ENCODE measurements at places on chromosomes 11 and 22.

- no peak for DNase-seq
Observed at GRCh38 chr22:29193021-29193420, 12.7 kb upstream of the EMID1 start.

GRCh38 chr22:48572951-48573350, 1254.7 kb downstream of the BRD1 start:
- no peak for DNase-seq

GRCh38 chr22:39529487-39529851, 3.1 kb downstream of the RPS19BP1 start:
- no peak for DNase-seq

- DNase-seq, result no peak
Observed at GRCh38 chr22:30572840-30573593, 1.4 kb downstream of the GAL3ST1 start.

GRCh38 chr11:34683396-34683795, 62.5 kb downstream of the EHF start:
- no peak for DNase-seq

DNA sequence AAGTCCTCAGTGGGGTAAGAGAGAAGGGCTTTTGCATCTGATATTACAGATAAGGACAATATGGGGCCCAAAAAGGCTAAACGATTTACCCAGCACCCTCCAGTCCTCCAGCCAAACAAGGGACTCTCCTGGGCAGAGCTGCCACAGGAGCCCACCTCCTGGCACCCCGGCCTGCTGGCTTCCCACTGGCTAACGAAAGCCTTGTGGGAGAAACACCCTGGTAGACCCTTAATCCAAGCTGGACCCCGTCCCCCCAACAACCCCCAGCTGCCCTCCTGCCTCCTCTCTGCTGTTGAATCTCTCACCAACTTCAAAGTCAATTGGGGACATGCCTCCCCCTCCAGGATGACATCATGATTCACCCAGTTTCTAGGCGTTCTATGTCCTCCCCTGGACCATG, 10.8 kb downstream of the C1QTNF6 start:
- DNase-seq, result no peak

DNA sequence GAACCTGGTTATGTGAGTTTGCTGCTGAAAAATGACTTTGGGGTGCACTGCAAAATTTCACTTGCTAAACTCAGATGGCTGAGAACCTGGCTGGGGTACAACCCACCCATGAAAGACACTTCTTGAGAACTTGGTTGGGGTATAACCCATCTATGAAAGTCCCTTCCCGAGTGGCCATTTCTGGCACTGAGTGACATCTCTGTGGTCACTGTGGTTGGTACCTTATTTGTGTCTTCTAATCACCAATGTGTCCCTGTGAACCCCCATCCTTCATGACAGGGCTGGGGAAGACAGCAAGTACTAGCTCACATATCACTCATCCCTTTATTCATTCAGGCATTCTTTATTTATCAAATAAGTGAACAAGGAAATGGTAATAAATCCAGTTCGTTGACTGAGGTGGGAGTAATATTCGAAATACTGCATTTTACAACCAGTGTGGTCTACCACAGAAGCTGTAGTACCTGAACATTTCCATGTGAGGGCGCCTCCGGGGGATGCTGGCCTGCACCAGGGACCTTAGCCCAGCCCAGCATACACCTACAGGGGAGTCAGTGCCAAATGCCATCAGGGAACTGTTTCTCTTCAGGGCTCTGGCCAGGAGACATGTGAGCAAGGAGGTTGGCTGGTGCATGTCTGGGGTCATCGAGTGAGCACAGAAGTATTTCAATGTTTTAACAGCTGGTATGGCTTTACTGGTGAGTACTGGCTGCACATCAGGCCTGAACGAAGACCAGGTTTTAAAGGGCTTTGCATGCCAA, 122.1 kb downstream of the CSNK2A3 start:
- no peak for DNase-seq

DNA sequence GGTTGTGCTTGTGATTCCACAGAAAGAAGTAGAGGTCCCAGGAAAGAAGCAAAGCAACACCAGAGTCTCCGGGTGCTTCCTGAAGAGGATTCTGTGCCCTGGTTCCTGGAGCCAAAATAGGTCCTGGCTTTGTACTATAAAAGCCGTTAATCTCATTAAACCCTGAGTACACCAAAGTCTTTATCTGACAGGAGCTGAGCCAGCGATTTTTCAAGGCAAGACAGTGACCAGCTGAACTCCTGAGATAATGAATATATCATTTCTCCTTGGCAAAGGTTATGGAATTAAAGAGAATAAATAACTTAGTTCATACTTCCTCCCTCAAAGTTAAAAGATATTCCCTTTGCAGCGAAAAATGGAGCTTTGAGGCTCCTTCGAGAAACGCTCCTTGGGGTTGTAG, 5.2 kb downstream of the TMEM138 start:
- no peak for DNase-seq

GRCh38 chr11:72629266-72629665, 45.0 kb downstream of the PDE2A start:
- no peak for DNase-seq

DNA sequence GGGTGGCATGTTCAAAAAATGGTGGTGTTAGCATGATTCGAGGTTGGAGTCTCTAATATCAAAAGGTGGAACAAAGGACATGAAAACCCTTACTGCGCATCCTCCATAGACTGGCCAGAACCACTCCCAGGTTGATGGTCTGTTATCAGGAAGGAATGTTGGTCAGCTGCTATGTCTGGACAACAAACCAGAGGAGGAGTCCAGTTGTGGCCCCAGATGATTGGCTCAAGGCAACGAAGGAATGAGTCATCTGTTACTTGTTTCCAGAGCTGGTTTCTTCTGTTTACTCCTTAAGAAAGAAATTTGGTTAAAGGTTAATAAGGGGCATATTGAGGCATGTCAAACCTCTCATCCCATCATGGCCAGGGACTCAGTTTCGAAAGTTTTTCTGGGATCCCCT, 56.8 kb upstream of the GRIA4 start:
- DNase-seq, result no peak

DNA sequence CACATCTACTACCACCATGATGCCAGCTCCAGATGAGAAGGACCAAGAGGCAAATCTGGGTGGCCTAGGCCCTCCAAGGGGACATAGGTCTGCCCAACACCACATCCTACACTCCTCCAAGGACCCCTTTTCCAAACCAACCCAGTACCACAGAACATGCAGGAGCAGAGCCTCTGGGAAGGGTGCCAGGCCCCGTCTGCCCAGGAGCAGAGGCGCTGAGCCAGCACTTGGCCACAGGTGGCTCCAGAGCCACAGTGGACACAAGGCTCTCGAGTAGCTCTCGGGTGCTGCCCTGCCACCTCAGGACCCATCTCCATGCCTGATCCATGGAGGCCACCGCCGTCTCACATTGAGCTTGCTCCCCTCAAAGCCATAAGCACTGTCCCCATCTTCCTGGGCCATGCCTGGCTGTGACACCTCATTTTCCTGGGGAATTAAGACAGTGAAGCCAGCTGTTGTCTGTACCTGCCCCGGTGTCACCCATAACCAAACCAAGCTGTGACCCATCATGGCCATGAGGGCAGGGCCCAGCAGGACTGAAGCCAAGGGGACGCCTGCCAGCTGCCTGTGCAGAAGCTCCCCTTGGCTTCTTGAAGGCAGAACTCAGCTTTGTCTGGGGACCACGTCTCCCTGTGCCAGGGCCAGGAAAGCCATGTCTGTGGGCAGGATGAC, 7.4 kb downstream of the MOB2 start:
- DNase-seq, result no peak

- DNase-seq, result no peak
Observed at GRCh38 chr22:19720150-19720827, 3.0 kb upstream of the GP1BB start.

DNA sequence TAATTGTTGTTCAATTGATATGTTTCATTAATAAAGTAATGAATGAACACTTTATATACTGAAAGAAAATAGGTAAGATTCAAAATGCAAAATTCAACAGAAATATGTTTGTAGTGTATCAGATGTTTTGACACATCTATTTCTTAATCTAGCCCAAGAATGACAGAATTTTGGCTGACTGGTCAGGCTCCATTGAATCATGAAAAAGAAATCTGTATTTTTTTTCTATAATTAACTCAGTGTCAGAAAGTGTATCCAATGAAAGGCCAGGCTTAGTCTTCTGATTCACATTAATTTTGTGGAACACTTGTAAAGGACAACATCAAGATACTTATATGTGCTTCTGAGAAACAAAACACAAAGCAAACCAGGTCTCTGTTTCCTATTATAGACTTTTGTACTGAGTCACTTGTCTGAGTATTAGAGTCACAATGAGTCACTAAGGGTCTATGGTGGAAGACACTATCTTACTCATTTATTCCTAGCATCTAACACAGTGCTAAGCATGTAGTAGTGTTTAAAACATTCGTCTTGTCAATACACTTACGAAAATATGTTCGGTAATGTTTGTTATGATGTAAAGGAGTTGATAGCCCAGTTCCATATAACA, 297.7 kb upstream of the CCDC90B start:
- DNase-seq, result no peak

DNA sequence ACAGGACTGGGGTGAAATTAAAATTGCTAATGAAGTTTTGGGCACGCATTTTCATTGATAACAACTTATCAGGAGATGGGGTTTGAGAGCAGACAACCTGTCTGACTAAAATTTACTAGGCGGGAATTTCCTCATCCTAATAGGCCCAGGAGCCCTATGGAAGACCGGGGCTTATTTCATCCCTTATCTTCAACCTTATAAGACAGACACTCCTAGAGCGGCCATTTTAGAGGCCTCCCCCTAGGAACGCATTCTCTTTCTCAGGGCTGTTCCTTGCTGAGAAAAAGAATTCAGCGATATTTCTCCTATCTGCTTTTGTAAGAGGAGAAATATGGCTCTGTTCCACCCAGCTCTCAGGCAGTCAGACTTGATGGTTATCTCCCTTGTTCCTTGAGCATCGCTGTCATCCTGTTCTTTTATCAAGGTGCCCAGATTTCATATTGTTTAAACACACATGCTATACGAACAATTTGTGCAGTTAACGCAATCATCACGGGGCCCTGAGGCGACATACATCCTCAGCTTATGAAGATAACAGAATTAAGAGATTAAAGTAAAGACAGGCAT, 39.3 kb upstream of the ZC3H12C start:
- DNase-seq, result no peak

GRCh38 chr11:130400781-130401483, 27.5 kb downstream of the ADAMTS8 start:
- DNase-seq, result peak; percentile 33

GRCh38 chr22:22536515-22536914, 16.4 kb upstream of the ZNF280A start:
- DNase-seq, result no peak

DNA sequence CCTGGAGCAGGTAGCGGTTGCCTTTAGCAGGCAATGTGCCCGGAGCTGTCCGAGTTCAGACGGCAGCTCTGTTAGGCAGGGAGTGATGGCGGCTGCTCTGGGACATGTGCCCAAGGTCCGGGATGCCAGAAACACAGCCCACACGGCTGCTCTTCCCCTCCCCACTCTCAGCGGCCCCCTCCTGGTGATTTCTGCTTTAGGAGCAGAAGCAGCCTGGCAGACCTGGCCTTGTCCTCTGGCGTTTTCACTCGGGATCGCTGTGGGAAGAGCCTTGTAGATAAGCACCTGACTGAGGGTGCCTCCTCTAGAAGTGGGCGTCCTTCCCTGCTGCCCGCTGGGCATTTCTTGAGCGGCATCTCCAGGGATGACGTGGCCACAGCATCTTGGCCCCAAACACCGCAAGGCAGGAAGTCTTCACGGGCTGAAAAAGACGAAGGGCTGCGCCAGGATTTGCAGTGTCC, 392.2 kb downstream of the TBC1D22A start:
- peak; percentile 64 for DNase-seq

DNA sequence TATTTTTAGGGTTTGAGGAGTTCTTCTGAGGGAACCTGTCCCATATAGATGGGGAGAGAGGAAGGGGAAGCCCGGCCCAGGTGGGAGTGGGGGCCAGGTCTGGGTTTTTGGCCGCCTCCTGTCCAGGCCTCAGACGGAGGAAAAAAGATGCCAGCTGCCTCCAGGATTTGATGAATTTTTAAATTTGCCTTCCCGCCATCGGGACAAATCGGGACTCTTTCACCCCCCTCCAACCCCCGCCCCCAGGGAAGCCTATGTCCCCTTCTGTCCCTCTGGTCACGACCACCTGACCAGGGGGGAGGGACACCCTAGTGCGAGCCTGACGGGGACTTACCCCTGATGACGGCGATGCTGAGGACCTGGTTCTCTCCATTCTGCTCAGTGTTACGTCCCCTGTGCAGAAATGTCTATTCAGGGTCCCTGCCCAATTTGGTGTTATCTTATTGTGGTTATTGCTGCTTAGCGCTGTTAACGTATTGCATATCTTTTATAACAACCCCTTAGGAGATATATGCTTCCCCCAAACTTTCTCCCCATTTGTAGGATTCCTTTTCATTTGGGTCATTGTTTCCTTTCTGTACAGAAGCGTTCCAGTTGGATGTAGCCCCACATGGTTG, 115.9 kb upstream of the GRK3 start:
- DNase-seq, result no peak

DNA sequence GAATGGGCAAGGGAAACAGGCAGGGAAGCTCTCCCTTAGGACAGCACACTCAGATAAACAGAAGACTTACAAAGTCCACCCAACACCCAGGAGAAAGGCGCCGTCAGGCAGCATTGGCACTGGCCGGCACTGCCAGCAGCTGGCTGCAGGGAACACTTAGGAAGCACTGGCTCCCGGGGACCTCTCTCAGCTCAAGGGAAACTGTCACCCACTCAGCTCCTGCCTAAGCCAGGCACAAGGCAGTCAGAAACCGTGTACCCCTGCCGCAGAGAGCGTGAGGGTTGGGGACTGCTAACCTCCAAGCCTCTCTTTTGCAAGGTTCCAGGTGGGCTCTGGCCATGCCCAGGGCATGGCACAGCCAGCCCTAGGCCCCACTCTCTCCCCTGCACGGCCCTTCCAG, 64.7 kb downstream of the DGCR2 start:
- no peak for DNase-seq

- no peak for DNase-seq
Observed at GRCh38 chr11:43823316-43823715, 57.3 kb upstream of the ALKBH3 start.

DNA sequence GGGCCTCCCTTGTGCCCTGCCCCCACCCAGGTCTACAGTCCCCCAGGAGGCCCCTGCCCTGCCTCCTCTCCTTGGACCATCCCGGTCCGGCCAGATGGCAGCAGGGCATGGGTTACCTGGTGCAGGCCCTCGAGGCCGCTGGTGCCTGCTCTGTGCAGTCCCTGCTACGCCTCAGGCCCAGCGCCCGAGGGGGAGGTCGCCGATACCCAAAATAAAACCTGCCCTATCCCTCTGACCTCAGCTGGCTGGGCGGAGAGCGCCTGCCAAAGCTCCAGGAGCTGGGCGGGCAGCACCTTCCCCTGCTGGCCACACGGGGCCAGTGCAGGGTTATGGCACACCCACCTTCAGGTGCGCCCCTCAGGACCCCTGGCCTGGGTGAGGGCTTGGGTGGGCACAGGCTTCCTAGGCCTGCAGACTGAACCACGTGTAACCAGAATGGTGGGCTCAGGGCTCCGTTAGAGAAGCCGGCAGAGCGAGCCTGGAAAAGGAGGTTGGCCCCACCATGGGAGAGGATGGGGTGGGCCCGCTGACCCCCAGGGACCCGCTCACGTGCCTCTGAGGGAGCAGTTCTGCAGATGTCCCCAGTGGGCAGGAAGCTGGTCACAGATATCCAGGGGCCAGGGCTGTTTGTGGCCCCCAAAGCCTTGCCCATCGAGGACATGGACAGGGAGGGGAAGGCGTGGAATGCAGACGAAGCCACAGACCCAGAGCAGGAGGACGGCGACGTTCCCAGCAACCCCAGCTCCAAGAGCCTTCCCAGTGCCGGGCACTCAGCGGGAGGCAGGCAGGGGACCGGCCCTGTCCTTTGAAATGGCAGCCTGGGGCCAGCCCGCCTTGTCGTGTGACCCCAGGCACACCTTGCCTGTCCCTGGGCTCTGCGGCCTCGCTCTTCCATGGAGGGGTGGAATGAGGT, 1.7 kb upstream of the TNNT3 start:
- DNase-seq, result no peak

- no peak for DNase-seq
Observed at GRCh38 chr11:31919175-31919574, 108.1 kb upstream of the PAX6 start.

Measured in astrocyte of the cerebellum (primary cell).